ENCODE measurements at places on chromosomes 5 and 9.

DNA sequence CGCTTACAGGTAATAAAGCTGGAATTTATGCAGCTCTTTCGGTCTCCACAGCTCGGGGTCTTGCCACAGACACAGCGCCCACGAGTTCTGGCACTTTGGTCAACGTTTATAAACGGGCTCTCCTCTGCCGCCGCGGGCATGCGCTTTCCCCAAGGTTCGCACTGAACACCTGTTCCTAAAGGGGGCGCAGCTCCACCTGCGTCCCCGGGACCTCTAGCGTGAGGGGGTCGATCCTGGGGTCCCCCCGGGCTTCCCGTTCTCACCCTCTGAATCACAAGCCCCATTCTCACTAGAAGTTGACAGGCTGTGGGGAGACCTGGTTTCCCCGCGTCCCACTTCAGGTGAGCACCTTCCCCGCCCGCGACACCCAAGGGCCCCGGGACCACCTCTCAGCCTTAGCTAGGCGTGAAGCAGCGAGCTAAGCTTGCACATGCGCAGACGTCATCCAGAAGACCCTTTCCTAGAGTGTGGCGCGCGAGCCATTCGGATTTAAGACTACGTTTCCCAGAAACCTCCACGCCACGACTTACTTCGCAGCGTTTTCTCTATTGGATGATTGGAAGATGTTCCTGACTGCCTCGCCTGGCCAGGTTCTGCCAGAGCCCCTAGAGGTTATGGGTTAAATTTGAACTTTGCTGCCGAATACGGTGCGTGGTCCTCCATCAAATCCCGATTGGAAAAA lies 21.3 kb upstream of the ZNF782 start:
- peak; percentile 75 for DNase-seq

GRCh38 chr9:70412832-70413463 lies 1.5 kb downstream of the KLF9 start:
- no peak for DNase-seq

DNA sequence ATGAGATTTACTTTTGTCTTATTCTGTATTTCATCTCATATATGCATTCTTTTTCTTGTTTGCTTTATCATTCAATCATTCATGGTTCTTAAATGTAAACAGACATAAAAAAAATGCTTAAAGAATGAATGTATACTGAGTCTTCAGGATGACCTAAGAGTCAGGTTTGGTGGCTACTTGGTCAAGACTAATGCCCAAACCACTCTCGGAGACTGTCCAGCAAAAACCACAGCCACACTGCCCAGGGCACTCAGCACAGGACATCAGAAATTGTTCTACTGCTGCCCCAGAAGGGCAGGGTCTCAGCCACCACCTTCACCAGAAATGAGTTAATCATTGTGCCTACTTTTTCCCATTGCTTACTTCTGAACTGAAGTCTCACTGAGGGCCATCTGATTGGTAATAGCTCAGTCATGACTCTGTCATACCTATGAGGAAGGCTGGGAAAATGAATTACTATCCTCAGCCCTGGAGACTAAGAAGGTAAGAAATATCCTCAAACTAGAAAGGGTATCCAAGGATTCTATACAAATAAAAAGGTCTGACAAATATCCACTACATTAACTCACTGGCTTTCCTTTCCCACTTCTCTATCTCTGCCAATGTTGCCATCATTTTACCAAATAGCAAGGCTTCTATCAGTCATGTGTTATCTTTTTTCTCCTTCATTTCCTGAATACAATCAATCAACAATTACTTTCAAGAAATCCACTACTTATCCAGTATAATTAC lies 236.1 kb downstream of the CETN3 start:
- no peak for DNase-seq

- no peak for DNase-seq
These were observed 5.2 kb upstream of the ZDHHC11 start for GRCh38 chr5:855771-856530.

- no peak for DNase-seq
These were observed 19.9 kb downstream of the CDKN2A start for GRCh38 chr9:21974343-21974721.

- DNase-seq = no peak
These were observed 182.2 kb downstream of the TMC1 start for GRCh38 chr9:72703574-72703973.

DNA sequence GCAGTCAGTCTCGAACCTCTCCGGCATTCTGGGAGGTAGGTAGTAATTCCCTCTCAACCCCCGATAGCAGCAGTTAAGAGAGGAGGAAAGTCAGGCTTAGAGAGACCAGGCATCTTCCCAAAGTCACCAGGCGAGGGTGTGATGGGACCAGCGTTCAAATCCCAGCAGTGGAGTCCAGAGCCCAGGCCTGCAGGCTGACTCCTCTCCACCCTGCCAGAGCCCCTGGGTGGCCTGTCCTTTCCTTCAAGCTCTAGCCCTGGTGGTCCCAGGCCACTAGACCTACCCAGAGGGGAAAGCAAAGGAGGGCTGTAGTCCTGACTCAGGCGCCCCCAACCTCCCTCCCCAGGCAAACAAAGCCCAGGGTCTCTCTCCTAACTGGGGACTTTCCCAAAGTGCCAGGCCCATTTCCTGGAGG lies 4.2 kb upstream of the NR5A1 start:
- DNase-seq = no peak

- no peak for DNase-seq
These were observed 153.4 kb downstream of the SEC61B start for GRCh38 chr9:99375481-99375880.

GRCh38 chr5:77076961-77077828 lies 9.9 kb downstream of the ZBED3 start:
- peak; percentile 32 for DNase-seq

DNA sequence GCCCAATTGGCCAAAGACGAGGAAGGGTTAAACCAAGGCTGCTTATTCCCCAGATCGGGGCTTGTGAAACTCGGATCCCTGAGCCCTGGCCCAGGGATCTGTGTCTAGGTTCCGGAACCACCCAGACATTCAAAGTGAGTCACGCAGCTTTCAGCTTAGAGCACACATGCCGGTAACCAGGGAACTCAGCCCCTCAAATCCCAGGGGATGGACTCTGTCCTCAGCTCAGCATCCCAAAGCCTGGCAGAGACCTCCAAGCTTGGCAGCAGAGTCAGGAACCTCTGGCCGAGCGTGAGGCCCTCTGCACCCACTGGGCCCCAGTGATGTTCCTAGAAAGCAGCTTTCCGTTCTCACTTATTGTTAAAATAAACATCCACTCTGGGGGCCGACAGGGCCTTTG lies 5.1 kb downstream of the PNPLA7 start:
- DNase-seq = no peak

DNA sequence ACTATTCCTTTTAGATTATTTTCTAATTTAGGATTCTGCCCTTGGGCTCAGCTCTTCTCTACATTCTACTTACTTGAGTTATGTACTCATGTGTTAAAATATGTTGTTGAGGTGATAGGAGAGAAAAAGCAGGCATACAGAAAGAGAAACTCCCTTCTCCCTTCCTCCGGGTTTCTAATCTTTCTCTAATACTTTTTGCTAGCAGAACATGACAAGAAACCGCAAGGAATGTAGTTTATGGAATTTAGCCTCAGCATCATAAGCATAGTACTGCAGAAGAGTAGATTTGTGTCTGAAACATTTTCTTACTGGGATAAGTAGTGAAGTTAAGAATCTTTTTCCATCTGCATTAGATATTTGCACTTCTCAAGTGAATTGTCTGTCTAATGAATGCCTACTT lies 139.5 kb upstream of the CYLC2 start:
- DNase-seq = no peak

DNA sequence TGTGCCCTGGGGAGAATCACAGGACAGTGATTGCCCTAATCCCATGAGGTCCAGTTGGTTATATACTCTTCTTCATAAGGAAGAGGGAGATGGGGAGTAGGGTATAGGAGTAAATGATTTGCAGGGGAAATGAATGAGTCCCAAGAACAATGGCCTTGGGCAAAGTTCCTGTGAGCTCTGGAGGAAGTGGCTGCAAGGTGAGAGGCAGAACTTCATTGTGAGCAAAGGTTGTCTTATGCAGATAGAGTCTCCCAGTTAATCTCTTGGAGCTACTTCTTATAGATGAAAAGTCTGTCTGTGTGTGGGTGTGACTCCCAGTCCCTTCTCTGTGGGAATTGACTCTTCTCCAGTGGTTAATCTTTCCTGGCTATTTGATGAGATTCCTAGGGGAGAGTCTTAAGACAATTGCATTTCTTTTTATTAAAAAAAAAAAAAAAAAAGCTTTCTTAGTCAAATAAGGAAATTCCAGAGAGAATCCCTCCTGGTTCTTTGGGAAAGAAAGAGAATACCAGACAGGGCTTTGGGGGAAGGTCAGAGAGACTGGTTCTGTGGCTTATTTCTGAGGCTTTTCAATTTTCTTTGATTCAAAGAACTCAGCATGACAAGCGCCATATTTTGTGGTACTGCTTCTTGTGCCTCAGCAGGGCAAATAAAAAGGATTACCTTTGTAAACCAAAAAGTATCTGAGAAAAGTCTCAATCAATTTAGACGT lies 33.6 kb upstream of the MEGF10 start:
- DNase-seq = no peak

DNA sequence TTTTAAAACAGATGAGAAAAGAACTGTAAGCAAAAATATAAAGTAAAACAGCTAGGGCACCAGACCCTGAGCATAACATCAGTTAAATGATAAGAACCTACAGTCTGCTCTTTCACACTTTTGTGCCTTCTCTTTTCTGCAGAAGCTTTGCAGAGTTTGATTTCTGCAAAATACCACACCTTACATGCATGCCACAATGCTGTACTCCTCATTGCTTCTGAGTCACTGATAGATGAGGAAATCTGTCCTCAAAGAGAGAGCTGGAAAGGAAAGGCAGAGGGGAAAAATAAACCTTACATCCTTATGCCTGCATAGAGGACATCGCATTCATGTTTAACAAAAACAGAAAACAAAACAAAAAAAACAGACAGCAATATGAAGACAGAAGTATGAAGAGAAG lies 142.9 kb downstream of the ATPSCKMT start:
- no peak for DNase-seq

- no peak for DNase-seq
These were observed 68.3 kb downstream of the FGF1 start for GRCh38 chr5:142617416-142618129.

DNA sequence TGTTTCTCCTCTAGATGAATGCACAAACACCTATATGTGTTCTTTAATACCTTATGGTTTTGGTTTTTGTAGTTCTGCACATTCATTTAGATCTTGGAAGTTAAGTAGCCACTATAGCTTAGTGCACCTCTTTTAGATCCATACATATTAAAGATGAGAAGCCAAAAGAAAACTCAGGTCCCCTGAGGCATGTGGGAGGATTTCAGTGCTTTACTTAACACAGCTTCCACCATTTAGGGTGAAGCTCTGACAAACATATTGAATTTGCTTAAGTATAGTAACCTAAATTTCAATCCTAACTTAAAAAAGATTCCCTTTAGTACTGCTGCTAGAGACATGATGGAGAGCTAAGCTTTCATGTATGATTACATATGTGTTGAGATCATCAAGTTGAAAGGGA lies 25.6 kb upstream of the RICTOR start:
- DNase-seq = no peak

- no peak for DNase-seq
These were observed 197.2 kb downstream of the PARP8 start for GRCh38 chr5:50863534-50864170.

- DNase-seq = no peak
These were observed 14.8 kb downstream of the FAM219A start for GRCh38 chr9:34443533-34443932.

GRCh38 chr5:174172152-174172551 lies 126.6 kb downstream of the NSG2 start:
- no peak for DNase-seq

DNA sequence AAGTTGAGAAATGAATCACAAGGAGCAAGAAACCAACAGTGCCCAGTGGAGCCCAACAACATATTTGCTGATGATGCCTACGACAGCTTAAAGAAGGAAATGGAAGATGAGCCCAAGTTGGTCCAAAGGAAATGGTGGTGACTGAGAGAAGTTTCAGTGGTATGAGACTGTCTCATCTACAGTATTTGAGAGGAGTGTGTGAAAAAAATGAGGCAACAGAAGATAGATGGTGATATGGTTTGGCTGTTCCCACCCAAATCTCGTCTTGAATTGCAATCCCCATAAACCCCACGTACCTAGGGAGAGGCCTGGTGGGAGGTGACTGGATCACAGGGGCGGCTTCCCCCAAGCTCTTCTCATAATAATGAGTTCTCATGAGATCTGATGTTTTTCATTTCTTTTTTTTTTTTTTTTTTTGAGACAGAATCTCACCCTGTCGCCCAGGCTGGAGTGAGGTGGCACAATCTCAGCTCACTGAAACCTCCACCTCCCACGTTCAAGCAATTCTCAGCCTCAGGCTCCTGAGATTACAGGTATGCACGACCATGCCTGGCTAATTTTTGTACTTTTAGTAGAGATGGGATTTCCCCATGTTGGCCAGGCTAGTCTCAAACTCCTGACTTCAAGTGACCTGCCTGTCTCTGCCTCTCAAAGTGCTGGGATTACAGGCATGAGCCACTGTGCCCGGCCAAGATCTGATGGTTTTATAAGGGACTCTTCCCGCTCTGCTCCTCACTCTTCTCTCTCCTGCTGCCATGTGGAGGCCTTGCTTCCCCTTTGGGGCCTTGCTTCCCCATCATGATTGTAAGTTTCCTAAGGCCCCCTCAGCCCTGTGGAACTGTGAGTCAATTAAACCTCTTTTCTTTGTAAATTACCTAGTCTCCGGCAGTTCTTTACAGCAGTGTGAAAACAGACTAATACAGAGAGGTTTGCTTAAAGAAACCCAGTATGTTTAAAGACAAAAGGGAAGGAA lies 30.2 kb downstream of the EFCAB9 start:
- DNase-seq = no peak

- DNase-seq = no peak
These were observed 201.4 kb downstream of the ADAMTSL1 start for GRCh38 chr9:18675332-18675731.
